ENCODE measurements at places on chromosomes 12 and 14. TPM values are rescaled to one million over a fixed set of nuclear protein-coding genes. Genes with fewer than 3 reads are reported as not detected.

LPAR5 gene
- 15.1 TPM for total RNA-seq

DNA sequence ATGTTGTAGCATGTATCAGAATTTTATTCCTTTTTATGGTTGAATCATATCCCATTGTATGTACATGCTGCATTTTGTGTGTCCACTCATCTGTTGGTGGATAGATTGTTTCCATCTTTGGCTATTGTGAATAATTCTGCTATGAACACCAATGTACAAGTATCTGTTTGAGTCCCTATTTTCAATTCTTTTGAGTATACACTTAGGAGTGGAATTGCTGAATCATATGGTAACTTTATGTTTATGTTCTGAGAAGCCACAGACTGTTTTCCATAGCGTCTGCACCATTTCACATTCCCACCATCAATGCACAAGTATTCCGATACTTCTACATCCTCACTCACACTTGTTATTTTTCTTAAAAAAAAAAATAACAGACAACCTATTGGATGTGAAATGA lies 91.5 kb downstream of the ARF6 start:
- no peak for DNase-seq

IL31 gene
- total RNA-seq = not detected

- no peak for DNase-seq
Observed at GRCh38 chr12:42961395-42961794, 371.8 kb upstream of the PRICKLE1 start.

DNA sequence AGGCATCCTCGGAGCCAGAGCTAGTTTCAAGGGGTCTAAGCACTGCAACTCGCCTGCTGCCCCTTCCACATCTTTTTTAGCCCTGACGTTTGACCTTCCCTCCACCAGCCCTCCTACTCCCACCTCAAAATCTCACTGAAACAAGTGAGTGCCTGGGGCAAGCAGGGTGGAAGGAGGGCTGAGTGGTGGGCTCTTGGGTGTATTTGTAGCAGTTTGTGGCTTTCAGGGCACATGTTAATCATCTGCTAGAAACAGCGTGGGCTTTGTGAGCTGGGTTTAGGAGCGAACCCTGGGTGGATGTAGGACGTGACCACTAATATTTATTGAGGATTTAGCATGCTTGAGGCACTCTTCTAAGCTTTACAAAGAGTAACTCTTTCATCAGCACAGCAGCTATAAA lies 390.3 kb downstream of the GRIN2B start:
- no peak for DNase-seq

HRK gene
- 0.12 TPM for total RNA-seq

UBR7 gene
- 12.0 TPM for total RNA-seq

DNA sequence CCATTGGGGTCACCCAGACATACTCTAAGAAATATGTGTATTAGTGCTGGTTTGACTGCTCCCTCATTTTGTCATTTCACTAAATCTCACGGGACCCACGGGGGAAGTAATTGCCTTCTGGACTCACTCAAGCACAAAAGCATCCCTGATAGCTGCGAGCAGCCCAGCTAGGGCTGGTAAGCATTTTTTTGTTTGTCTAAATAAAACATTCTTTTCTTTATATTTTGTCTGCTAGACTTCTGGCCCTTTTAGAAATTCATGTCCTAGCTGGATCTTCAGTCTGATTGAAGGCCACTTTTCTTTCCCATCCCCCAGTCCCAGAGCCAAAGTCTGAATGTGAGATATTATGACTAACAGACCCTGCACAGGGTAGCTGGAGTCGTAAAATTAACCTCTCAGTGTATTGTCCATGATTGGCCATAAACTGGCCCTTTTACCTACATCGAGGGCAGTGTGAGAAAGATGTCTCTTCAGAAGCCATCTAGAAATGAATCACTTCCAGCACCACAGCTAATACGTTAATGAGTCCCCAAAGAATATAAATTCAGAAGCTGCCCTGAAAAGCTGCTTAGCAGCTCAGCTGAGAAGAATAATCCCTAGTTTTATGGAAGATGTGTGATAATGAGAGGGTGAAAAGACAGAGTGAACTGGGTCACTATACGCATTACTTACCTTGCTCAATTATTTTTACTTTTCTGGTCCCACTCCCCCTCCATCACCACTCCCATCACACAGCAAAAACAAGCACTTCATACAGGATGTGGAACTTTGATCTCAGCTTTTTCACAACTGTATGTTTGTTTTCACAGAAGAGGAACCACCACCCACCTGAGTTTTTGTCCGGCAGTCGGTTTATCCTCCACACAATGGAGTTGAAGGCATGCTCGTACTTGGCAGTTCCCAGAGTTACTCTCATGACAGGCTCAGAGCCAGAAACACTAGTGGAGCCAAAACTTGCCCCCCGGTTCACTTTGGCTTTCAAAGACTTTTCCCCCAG lies 55.6 kb upstream of the GTF2A1 start:
- DNase-seq = no peak

DNA sequence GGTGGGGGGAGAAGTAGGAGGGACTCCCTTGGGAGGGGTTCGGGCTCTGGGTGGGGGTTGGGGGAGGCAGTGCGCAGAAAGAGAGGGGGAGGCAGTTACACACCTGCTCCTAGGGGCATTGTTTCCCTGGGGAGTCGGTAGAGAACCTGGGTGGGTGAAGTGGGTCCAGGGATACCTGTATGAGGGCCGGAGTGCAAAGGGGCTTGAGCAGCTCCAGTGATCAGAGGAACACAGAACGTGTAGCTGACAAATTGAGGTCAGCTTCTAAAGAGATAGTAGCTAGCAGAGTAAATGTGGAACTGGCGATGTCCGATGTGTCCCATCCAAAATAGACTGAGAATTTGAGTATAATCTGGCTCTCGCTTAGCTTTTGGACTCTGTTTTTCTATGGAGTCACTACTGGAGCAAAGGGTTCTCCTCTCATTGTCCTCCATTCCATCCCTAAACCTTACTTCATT lies 502 bp downstream of the SMARCD1 start:
- DNase-seq = no peak

GRCh38 chr12:114063435-114063834 lies 97.3 kb upstream of the RBM19 start:
- DNase-seq = no peak

DNA sequence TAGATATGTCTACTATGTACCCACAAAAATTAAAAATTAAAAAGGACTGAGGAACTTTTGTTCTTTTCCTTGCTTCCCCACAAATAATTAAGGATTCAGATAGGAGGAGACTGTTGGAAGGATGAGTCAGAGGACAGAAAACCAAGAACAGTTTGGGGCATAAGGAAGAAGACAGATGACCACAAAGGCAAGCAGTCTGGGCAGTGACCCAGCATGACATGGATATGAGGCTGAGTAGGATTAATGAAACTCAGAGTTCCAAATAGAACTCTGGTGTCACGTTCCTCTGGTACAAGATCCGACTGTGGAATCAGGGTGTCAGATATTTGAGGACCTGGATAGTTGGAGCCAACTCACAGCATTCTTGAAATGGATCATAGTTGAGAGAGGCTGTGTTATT lies 89.3 kb upstream of the SLC38A4 start:
- DNase-seq = no peak

DNA sequence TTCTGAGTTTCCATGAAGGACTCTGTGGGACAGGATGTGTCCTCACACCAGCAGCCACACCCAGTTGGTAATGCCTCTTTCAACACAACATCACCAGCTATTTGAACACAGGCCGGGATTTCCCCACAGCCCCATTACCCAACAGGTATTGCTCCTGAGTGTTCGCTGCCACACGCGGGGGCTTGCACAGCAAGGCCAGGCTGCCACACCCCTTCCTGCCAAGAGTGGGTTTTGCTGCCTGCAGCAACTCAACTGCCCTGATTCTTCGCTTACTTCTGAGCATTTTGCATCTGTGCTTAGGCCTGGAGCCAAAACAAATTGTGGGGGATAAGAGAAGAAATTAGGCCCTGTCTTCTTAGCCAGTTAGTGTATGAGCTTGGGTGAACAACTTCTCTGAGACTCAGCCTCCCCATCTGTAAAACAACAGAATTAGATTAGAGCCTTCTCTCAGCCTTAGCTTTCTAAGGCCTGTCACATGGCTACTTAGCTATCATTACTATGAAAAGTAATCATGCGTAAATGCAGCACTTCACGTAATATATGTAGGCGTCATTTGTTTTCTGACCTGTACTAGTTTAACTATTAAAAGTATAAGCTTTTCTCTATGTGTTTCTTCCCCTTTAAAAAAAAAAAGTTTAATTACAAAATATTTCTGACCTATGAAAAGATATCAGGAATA lies 20.0 kb downstream of the CKAP4 start:
- DNase-seq = peak; percentile 77

All from T-cell (primary cell).